ENCODE measurements at places on chromosomes 16 and 17.

- no peak for DNase-seq
These were observed 172.5 kb downstream of the XYLT1 start for GRCh38 chr16:17298238-17298637.

- DNase-seq = no peak
These were observed 17.2 kb upstream of the CACNG1 start for GRCh38 chr17:67027031-67027628.

DNA sequence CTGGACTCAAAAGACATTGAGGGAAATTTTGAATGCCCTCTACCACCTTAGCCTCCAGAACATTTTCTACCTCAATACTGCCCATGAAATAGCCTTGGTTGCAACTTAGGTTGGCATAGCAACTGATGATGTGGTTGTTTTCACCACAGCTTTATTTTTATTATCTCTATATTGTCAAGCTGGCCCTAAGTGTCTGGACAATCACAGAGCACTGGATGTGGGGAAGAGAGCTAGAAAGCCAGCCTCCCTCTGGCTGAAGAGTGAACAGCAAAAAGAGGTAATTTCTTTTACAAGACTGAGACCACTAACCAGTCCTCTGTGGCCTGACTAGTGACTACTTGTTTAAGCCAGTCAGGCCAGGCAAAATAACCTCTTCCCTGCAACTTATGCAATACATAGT lies 159.6 kb downstream of the HS3ST2 start:
- DNase-seq = no peak

DNA sequence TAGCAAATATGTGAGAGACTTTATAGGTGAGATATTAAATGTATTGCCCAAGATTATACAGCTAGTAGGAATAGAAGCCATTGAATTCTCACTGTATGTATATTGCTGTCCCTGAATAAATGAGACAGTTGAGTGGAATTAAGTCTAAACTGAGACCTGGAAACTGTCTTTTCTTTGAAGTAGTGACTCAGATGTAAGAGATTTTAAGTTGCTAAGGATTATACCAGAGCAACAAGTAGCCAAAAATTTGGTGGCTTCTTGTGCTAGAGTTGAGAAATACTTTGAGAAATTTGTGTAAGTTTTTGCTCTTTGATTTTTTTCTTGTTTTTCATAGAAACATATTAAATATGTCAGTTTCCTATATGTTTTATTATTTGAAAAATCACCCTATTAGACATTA lies 58.7 kb downstream of the TANC2 start:
- DNase-seq = no peak

- DNase-seq = no peak
These were observed 43.2 kb downstream of the SOCS1 start for GRCh38 chr16:11212798-11213196.

- no peak for DNase-seq
These were observed 71.7 kb downstream of the CDC27 start for GRCh38 chr17:47117386-47117785.

DNA sequence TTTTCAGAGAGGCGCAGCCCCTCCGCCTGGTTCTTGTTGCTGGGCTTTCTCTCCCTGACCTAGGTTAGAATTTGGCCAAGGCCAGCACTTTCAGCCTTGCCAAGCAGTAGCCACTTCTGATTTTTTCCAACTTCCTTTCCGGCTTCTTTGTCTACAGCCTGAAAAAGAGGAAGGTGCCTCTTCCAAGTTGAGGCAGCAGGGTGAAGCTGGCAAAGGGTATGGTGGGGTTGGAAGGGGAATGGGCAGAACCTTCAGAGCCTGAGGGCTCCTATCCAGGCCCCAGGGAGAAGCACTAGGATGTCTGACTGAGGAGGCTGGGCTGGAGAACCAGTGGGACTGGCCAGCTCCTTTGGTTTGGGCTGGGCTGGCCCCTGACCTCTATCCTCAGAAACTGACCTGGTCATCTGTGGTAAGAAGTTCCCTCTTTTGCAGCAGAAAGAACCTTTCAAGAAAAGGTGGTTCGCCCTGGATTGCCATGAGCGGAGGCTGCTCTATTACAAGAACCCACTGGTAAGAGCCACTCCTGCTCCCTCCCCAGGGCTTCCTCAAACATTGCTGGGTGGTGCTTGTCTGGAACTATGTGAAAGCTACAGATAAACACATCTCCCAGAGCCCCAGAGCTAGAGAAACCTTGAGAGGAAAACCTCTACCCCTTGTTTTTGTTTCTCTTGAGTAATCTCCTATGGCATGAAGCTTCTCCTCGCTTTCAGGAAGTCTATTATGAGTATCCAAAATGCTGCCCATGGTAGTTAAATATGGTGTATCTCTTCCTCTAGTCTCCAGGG lies 16.6 kb upstream of the RNF135 start:
- DNase-seq = no peak

GRCh38 chr17:33205552-33205951 lies 87.5 kb downstream of the ASIC2 start:
- DNase-seq = no peak

DNA sequence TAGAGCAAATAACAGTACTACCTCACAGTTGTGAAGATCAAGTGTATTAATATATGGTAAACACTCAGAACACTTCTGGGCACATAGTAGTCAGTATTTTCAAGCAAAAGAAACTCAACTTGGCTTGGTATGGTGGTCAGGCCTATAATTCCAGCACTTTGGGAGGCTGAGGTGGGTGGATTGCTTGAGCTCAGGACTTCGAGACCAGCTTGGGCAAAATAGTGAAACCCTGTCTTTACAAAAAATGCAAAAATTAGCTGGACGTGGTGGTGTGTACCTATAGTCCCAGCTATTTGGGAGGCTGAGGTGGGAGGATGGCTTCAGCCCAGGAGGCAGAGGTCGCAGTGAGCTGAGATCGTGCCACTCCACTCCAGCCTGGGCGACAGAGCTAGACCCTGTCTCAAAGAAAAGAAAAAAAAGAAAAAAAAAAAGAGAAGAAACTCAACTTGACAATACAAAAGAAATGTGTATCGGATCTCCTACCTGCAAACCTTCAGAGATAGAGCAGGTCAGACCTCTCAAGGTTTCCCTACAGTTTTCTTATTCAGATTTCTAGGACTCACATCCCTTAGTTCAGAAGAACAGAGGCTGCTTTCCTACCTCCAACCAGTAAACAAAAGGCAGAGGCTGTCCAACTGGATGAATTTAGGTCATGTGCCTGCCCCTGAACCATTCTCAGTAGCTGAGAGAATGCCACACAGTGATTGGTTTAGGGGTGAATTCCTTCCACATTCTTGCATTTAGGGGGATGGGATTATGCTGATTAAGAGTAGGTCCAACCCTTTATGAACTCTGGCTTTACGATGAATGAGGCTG lies 1.7 kb upstream of the KPNA2 start:
- DNase-seq = peak; percentile 48

DNA sequence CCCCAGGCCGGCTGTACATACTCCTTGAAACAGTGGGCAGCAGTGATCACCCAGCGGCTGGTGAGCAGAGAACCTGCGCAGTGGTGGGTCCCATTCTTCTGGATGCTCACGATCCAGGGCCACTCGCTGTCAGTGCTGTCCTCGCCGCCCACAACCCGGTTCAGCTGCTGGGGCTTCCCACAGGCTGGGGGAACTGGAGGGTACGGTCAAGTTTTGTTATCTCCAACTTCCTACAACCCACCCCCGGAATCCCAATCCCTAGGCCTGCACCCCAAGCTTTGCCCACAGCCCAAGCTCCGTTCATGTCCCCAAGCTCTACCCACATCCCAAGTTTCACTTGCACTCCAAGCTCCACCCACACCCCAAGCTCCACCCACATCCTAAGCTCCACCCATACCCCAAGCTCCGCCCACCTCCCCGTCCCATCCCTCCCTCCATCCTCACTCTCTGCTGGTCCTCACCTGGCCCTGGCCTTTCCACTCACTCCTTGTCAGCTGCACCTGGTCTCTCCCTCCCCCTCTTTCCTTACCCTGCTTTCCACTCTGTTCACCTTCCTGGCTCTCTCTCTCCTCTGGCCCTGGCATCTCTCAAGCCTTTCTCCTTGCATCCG lies 1.8 kb downstream of the PRSS22 start:
- DNase-seq = no peak

DNA sequence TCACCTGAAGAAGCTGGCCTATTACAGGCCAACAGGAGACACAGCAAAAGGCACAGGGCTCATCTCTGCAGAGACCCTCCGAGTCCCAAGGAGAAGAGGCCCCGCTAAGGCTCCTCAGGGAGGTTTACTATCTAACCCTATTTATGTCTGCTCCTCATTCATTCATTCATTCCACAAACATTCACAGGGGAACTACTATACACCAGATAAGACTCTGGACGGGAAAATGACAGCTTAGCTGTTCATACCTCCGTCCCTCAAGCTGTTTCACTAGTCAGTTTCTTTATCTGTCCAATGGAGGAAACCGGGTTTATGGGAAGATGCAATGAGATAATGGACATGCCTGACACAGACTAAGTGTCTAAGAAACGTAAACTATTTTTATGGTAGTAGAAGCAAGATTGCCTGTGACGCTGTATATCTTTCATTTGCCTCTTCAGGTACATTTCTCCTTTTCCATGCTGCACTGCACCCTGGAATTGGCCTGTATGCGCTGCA lies 62.1 kb downstream of the SRL start:
- no peak for DNase-seq

- DNase-seq = no peak
These were observed 7.0 kb downstream of the KNOP1 start for GRCh38 chr16:19710991-19711545.

- no peak for DNase-seq
These were observed 10.8 kb downstream of the MAP2K3 start for GRCh38 chr17:21295036-21295952.

DNA sequence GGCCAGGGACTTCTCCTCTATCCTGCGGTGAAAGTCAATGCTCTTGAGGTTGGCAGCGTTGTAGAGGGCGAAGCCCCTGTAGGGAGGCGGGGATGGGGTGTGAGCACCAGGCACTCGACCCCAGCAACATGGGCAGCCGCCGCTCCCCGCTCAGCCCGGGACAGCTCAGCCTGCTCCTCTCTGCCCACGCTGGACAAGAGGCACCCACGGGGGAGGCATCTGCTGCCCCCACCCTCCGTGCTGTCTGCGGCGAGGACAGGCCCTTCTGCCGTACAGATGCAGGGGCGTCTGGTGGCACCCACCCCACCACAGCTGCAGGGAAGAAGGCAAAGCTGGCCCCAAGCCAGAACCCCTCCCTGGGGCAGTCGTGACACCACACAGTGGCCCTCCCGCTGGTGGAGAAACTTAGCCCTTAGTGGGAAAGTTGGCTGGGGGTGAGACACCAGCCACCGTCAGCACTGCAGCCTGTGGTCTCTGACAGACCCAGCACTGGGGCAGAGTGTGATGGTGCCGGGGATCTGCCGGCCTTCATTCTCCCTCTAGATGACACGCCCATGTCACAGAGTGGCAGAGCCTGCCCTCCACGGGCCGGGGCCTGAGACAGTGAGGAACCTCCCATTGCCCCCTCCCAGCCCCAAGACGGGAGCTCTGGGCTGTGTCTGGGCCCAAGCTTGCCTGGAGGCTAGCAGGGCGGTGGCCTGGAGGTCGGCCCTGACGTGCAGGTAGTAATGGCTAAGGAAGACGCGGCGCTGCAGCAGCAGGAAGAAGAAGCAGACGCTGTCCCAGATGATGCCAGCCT lies 19.5 kb downstream of the CTU2 start:
- no peak for DNase-seq

- no peak for DNase-seq
These were observed 304.4 kb downstream of the FOXL1 start for GRCh38 chr16:86882586-86883280.

DNA sequence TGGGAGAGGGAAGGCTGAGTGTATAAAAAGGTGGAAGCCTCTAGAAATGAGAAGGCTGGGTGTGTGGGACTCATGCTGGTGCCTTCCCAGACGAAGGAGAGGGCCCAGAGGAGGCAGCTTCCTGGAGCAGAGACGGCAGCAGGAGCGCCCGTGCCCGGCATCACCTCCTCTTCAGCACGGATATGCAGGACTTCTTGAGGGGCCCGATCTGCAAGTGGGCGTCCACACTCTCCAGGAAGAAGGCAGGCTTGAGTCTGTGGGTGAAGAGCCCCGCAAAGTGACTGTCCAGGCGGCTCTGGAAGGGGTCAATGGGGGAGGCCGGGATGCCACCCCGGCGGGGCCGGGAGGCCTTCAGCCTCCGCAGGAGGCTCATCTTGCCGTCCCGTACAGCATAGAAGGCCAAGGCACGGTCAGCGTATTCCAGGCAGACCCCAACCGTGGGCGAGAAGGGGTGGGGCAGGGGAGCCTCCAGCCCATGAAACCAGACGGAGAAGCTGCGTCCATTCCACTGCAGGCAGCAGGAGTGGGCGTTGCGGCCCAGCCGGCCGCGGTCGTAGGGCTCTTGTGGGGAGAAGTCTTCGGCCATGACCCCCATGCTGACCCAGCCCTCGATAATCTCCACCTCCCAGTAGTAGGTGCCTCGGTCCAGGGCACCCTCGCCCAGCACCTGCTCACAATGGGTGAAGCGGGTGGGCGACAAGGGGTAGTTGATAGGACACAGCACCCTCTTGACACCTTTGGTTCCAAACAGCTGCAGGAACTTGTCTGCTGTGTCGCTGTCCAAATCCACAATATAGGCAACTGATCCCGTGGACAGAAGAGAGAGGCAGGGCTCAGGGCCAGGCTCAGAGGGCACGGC lies 3.8 kb downstream of the TRIM47 start:
- no peak for DNase-seq

DNA sequence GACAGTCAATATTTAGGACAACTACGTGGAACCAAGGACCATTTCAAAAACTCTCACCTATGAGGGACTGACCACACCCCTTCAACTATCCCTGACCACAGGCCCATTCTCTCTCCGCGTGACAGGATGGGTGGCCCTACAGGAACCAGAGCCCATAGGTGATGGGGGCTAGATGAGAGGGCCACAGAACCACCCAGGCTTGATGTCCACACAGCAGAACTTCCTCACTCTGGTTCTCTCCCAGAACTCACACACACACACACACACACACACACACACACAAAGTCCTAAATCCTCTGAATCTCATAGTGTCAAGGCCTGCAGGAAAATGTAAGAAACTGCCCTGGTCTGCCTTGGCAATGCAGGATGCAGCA lies 1.5 kb downstream of the ZNF319 start:
- DNase-seq = no peak

DNA sequence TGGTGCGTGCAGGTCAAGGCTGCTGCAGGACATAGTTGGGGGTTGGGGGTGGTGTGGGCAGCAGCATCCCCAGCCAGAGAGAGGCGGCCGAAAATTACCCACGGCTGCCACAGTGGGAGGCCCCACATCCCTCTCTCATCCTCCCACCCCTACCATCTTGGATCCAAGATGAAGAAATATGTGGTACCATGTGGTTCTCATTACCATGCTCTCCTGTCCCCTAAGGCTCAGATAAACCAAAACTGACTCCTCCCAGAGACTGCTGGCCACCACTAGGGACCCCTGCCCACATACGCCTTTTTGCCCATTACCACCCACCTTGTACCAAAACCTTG lies 120.4 kb downstream of the HIC1 start:
- DNase-seq = no peak

DNA sequence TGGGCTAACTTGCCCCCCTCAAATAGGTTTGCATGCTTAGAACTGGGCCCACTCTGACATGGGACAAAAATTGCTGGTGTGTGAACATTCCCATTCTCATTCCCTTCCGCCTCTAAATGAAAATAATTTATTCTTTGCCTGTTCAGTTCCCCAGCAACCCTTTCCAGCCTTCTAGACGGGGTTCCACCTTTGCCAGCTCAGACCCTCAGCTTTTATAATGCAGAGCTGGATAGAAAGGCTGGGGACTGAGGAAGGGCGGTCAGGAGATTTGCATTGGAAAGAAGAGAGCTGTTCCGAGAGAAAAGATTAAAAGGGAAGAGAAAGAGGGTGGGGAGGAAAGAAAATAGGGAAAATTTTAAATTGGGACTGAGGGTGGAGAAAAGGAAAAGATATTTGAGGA lies 151.1 kb upstream of the WSCD1 start:
- DNase-seq = no peak

Data from DMS153 (cell line).